Naive thymus-derived CD8-positive, alpha-beta T cell (primary cell): ENCODE measurements at places on chromosomes 11 and 22.

- DNase-seq, result no peak
Measured at GRCh38 chr11:46279126-46280099, 2.0 kb downstream of the CREB3L1 start.

- no peak for DNase-seq
Measured at GRCh38 chr11:46475051-46475925, 83.7 kb upstream of the CHRM4 start.

DNA sequence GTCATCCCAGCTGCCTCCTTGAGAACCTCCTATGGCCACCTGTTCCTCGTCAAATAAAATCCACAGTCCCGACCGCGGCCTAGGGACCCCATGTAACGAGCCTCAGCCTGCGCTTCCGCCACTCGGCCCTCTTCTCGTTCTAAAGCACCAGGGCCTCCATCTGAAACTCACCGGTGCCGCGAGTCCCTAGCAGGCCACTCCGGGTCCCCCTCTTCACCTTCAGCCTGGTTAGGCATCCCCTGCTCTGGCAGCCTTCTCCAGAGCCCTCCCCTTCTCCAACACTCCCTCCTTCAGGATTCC is 2.4 kb upstream of the SSTR3 start:
- DNase-seq, result no peak

GRCh38 chr11:37465221-37465620 is 867.2 kb upstream of the RAG2 start:
- no peak for DNase-seq

DNA sequence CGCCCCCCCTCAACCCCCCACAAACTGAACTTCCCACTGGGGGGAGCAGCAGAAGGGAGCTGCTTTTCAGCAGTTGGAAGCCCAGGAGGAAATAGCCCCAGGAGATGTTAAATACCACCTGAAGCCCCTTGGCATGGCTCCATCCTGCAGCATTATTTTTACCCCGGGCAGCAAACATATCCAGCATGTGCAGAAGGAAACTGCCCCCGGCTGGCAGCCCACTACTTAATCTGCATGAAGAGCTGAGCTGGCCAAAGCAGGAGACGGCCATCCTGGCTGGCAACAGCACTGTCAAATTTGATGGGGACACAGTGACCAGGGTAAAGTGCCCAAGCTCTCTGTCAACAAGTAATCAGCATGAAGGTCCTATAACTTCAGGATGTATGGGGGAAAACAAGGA is 32.0 kb downstream of the BUD13 start:
- DNase-seq, result no peak

GRCh38 chr22:22848364-22848866 is 39.2 kb upstream of the IGLL5 start:
- peak; percentile 61 for DNase-seq

- DNase-seq, result no peak
Measured at GRCh38 chr11:96294289-96294688, 48.7 kb downstream of the MAML2 start.

DNA sequence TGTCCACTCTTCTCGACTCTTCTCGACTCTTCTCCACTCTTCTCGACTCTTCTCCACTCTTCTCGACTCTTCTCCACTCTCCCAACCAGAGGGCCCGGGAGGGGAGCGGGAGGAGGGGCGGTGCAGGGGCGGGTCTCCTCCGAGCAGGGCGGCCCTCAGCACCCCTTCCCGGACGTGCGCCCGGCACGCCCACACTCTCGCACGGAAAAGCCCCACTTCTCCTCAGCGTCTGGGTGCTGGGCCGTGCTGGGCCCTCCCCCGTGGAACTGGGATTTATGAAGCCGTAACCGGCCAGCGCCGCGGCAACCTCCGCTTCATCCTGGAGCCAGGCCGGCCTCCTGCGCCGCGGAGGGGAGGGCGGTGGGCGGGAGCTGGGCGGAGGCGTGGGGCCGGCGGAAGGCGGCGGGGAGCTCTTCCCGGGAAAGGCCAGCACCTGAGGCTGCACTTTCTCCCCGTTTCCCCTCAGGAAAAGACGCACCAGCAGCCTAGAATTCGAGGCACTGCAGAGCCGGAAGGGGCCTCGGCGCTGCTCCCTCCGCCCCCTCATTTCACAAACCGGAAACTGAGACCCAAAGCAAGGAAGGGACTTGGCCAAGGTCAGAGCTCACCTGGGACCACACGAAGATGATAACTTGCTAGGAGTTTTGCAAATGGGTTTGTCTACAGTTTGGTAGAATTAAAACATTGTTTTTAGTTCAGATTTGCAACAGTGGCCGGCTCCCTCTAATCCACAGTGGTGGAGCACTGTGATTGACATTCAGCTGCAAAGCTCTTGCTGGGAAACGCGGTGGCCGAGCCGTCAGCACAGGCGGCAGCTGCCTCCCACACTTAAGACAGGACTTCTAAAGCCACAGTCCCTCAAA is 31.6 kb upstream of the JAM3 start:
- peak; percentile 78 for DNase-seq

DNA sequence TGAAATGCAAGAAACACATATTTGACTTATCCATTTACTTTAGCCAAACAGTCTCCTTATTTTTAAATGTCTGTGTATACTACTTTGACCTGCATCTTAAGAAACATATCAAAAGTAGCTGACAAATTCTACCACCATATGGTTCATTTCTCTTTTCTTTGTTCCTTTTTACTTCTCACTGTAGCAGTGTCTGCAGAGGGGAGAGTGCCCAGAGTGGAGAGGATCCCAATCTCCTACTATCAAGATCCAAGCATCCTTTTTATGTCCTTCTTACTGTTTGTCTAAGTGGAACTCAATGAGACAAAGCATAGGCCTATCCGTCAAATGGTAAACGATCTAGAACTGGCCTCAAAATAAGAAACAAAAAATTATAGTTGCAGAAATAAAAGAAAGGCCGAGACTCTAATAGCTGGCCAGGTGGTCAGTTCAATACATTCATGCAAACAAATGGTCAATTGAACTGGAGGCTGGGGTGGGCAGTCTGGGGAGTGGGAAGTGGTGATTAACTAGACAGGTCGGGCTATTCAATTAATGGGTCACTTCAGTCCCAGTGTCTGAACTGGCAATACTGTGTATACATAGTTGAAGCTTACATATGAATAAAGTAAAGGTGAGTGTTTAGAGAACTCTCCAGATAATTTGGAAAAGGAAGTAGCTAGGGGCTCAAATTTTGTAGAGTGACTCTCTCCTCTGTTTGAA is 149.1 kb downstream of the MAML2 start:
- no peak for DNase-seq

- no peak for DNase-seq
Measured at GRCh38 chr11:96390488-96390792, 627 bp downstream of the JRKL start.

GRCh38 chr11:129611661-129612446 is 203.8 kb upstream of the TMEM45B start:
- no peak for DNase-seq

DNA sequence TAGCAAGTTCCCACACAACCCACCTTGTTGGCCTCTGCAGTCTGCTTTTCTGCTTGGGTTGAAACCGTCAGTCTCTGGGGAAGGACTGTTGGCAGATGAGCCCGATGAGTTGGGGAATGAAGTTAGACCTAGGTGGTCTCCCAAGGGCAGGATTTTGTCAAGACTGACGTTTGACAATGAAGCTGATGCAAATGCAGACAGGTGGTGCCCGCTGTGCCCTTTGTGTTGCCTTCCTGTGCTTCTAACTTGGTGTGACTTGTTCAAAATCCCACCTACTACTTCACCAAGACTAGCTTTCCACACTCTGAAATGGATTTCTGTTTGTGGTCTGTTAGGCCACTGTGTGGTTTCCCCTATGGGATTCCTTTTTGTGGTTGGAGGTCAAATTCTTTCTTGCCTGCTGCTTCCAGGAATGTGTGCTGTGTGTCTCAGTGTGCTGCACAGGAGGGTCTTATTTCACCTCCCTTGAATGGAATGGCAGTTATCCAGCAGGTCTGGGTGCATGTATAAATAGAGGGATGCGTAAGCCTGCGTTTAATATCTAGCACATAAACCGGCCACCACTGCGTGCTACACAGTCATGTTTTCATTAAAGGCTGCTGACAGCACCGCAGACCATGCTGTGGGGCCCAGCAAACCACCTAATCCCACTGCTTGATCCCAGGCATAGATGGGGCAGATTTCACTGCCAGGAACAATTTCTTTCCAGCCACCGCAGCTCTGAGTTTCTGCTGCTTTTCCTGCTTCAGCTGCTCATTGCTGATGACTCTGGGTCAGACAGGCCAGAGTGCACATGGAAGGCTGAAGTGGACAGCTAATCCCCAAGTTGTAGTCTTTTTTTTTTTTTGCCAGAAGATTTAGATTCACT is 44.8 kb downstream of the ADAMTS8 start:
- DNase-seq, result no peak

- no peak for DNase-seq
Measured at GRCh38 chr11:97269527-97269926, 879.7 kb downstream of the JRKL start.
